ENCODE measurements at places on chromosomes 6 and 20. TPM values are rescaled to one million over a fixed set of nuclear protein-coding genes. Genes with fewer than 3 reads are reported as not detected.

DNA sequence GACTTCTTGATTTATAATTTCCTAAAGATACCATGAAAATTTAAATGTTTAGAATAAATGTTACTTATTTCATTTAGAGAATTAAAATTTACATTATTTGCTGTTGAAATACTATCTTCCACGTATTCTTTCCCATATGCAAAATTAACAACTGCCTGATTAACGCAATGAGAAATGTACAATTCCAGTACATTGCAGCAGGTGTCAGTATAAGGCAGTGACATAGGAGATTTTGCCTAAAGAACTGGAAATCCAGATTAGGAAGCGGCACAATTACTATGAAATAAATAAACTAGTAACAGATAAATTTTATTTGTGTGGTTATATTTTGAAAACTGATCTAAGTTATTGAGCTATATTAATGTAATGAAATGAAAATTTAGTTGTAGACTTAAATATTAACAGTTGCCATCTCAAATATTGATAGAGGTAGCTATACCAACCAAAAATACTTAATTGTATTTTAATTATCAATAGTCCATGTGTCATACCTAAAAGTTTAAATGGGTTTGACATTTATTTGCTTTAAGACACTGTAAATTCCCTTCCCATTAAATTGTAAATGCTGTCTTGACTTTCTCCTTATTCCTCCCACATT lies 300.2 kb downstream of the UTRN start:
- H3K36me3 ChIP-seq: peaks cover 17% of the 10 kb centered on the region
- peaks cover 6% of the 10 kb centered on the region for H3K4me1 ChIP-seq
- H3K27ac ChIP-seq: no peak overlapping the region
- DNase-seq: no peak

DNA sequence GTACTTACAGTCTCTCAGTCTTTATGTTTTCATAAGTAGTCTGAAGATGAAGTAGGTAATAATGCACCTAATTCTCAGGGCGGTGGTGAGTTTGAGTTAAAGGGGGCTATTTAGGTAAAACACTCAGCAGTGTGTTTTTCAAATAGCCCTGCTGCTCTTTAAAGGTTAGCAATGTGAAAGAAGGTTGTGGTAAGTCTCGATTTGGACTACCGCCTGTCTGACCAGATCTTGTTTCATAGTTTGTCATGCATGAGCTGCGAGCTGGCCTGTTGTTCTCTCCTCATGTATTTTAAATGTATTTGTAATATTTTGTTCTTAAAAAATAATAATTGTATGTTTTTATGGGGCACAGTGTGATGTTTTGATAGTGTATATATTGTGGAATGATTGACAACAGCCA lies 340.2 kb downstream of the DHX35 start:
- no peak for DNase-seq
- no peak overlapping the region for H3K4me3 ChIP-seq
- no peaks in the 10 kb centered on the region for H3K27me3 ChIP-seq
- H3K36me3 ChIP-seq: no peaks in the 10 kb centered on the region

DNA sequence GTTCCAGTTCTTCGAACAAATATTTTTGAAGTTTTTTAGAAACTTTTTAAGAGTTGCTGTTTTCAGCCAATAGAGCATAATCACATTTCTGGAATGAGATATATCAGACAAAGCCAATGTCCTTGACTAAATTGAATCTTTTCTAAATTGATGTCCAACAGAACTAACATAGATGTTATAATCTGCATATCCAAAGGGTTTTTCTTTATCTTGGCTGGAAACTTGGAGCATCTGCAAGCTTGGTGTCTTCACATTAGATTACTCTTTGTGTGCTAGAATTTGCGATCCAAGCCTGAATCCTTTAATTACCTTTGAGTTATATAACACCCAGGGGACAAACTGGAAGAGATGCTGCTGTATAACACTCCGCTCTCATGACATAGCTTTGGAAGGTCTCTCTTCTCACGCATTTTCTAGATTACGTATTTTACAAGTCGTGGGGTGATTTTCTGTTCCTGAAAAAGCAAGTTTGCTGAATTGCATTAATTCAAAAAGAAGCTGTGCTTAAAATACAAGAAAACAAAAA lies 64.4 kb upstream of the FUCA2 start:
- no peaks in the 10 kb centered on the region for H3K27me3 ChIP-seq
- no peak overlapping the region for H3K4me3 ChIP-seq
- DNase-seq: no peak
- H3K36me3 ChIP-seq: no peaks in the 10 kb centered on the region
- H3K27ac ChIP-seq: no peak overlapping the region

- H3K27me3 ChIP-seq: no peaks in the 10 kb centered on the region
- peaks cover 24% of the 10 kb centered on the region for H3K4me1 ChIP-seq
- H3K27ac ChIP-seq: peak overlapping the region; percentile 35
- H3K4me3 ChIP-seq: no peak overlapping the region
- H3K36me3 ChIP-seq: no peaks in the 10 kb centered on the region
- peak; percentile 54 for DNase-seq
These were observed 117.0 kb downstream of the ERMARD start for GRCh38 chr6:169868458-169868857.

GRCh38 chr6:118103381-118104146 lies 196.5 kb downstream of the SLC35F1 start:
- H3K36me3 ChIP-seq: no peaks in the 10 kb centered on the region
- H3K27me3 ChIP-seq: peaks cover 2% of the 10 kb centered on the region
- H3K4me3 ChIP-seq: no peak overlapping the region
- no peak for DNase-seq
- H3K27ac ChIP-seq: no peak overlapping the region

- H3K4me1 ChIP-seq: peaks cover 8% of the 10 kb centered on the region
- no peak overlapping the region for H3K4me3 ChIP-seq
- H3K27me3 ChIP-seq: no peaks in the 10 kb centered on the region
- DNase-seq: no peak
- H3K36me3 ChIP-seq: peaks cover 55% of the 10 kb centered on the region
These were observed 131.8 kb downstream of the SLC23A2 start for GRCh38 chr20:4869290-4870193.

DNA sequence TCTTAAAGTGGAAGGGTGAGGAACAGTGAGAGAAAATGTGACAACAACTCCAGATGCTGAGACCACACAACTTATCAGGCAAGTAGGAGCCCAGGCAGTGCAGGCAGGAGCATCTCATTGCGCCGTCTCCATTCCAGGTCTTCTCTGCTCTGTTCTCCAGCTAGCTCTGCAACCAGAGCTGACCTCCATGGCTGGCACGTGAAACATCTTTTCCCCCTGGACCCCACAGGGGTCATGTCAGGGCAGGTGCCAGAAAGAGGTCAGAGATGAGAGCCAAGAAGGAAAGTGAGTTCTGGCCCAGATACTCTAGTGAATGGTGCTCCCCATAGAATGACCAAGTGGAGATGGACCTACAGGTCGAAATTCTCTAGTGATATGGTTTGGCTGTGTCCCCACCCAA lies 281.4 kb downstream of the SMOC2 start:
- DNase-seq: no peak
- H3K4me3 ChIP-seq: no peak overlapping the region
- H3K27me3 ChIP-seq: no peaks in the 10 kb centered on the region
- no peaks in the 10 kb centered on the region for H3K4me1 ChIP-seq

DNA sequence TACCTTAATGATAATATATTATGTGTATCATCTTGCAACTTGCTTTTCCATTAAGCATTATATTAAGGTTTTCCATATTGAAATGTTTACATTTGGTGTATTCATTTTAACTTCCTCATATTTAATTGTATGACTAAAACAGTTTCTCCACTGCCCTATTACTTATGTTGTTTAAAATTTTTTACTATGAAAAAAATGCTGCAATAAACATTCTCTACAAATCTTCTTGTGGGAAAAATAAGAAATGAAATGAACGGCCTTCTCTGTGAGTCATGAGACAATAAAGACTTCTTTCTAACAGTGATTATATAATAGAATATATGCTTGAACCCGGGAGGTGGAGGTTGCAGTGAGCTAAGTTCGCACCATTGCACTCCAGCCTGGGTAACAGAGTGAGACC lies 25.5 kb downstream of the FASTKD5 start:
- H3K27ac ChIP-seq: no peak overlapping the region
- H3K4me3 ChIP-seq: no peak overlapping the region
- no peaks in the 10 kb centered on the region for H3K4me1 ChIP-seq
- DNase-seq: no peak
- H3K27me3 ChIP-seq: no peaks in the 10 kb centered on the region

GRCh38 chr6:158784505-158784904 lies 34.7 kb downstream of the EZR start:
- no peak overlapping the region for H3K27ac ChIP-seq
- no peak overlapping the region for H3K4me3 ChIP-seq
- H3K36me3 ChIP-seq: peaks cover 90% of the 10 kb centered on the region
- no peaks in the 10 kb centered on the region for H3K27me3 ChIP-seq
- no peak for DNase-seq
- H3K4me1 ChIP-seq: peaks cover 24% of the 10 kb centered on the region

DNA sequence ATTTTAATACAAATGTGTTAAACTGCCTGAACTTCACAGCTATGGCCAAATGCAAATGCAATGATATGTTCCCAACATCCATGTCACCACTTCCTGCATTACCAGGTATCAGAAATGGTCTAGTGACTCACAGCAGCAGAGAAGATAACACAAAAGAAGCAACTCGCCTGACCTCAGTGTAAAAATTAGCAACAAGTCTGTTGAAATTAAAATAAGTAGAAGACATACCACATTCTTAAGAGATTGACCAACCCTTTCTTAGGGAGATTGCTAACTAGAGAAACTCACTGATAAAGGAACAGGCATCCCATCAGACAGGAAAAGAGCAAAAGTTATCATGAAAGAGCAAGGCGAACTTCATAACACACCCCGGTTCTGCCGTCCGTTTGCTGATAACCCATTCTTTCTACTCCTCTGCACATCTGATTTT lies 45.1 kb downstream of the RNASET2 start:
- no peak overlapping the region for H3K27ac ChIP-seq
- H3K4me3 ChIP-seq: no peak overlapping the region
- H3K36me3 ChIP-seq: no peaks in the 10 kb centered on the region
- peaks cover 4% of the 10 kb centered on the region for H3K4me1 ChIP-seq
- no peaks in the 10 kb centered on the region for H3K27me3 ChIP-seq

DNA sequence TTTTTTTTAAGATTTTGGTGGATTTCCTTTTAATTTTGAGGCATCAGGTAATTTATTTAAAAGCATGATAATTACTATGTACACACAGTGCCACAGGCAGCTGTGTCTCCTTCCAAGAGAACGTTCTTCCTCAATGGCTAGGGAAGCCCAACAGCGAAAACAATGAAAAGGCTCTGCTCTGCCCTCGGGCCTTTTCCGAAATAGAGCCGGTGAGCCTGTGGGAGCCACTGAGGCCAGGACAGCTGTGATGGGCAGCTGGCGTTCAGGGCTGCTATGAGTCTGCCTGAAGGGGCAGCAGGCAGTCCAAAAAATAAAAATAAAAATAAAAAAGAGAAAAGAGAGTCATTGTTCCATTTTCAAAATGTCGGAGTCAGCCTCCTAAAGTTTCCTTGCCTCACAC lies 443.8 kb downstream of the KIF16B start:
- no peak overlapping the region for H3K27ac ChIP-seq
- H3K27me3 ChIP-seq: no peaks in the 10 kb centered on the region

- peaks cover 9% of the 10 kb centered on the region for H3K4me1 ChIP-seq
- H3K27me3 ChIP-seq: no peaks in the 10 kb centered on the region
- peak overlapping the region; percentile 99 for H3K4me3 ChIP-seq
- DNase-seq: peak; percentile 37
- peak overlapping the region; percentile 85 for H3K27ac ChIP-seq
- H3K36me3 ChIP-seq: no peaks in the 10 kb centered on the region
These were observed 112.8 kb downstream of the HFE start for GRCh38 chr6:26199773-26200764.

GRCh38 chr6:16846399-16846778 lies 85.1 kb upstream of the ATXN1 start:
- no peak overlapping the region for H3K27ac ChIP-seq
- H3K36me3 ChIP-seq: no peaks in the 10 kb centered on the region
- DNase-seq: no peak
- H3K27me3 ChIP-seq: no peaks in the 10 kb centered on the region

- no peak for DNase-seq
- no peaks in the 10 kb centered on the region for H3K27me3 ChIP-seq
- no peak overlapping the region for H3K4me3 ChIP-seq
- no peaks in the 10 kb centered on the region for H3K36me3 ChIP-seq
- no peaks in the 10 kb centered on the region for H3K4me1 ChIP-seq
These were observed 534.2 kb upstream of the GJE1 start for GRCh38 chr6:141598487-141598886.

GRCh38 chr6:97819710-97820109 lies 536.7 kb upstream of the MMS22L start:
- H3K4me1 ChIP-seq: no peaks in the 10 kb centered on the region
- H3K4me3 ChIP-seq: no peak overlapping the region
- H3K27ac ChIP-seq: no peak overlapping the region
- no peaks in the 10 kb centered on the region for H3K36me3 ChIP-seq
- H3K27me3 ChIP-seq: no peaks in the 10 kb centered on the region
- DNase-seq: no peak

GRCh38 chr20:44019638-44020335 lies 105.1 kb downstream of the TOX2 start:
- peaks cover 37% of the 10 kb centered on the region for H3K4me1 ChIP-seq
- no peak overlapping the region for H3K27ac ChIP-seq
- peak overlapping the region; percentile 42 for H3K4me3 ChIP-seq

- H3K27ac ChIP-seq: peak overlapping the region; percentile 54
- H3K4me3 ChIP-seq: no peak overlapping the region
- H3K36me3 ChIP-seq: peaks cover 13% of the 10 kb centered on the region
- no peak for DNase-seq
- H3K27me3 ChIP-seq: no peaks in the 10 kb centered on the region
- H3K4me1 ChIP-seq: peaks cover 39% of the 10 kb centered on the region
These were observed 42.3 kb downstream of the CHMP4B start for GRCh38 chr20:33853507-33853813.

GRCh38 chr6:12478921-12479320 lies 188.8 kb downstream of the EDN1 start:
- H3K27ac ChIP-seq: no peak overlapping the region
- no peaks in the 10 kb centered on the region for H3K4me1 ChIP-seq
- no peak for DNase-seq
- no peaks in the 10 kb centered on the region for H3K27me3 ChIP-seq
- H3K4me3 ChIP-seq: no peak overlapping the region
- no peaks in the 10 kb centered on the region for H3K36me3 ChIP-seq

GRCh38 chr6:26026833-26027490 lies 60.3 kb upstream of the HFE start:
- peaks cover 27% of the 10 kb centered on the region for H3K4me1 ChIP-seq
- H3K27ac ChIP-seq: peak overlapping the region; percentile 93
- no peaks in the 10 kb centered on the region for H3K27me3 ChIP-seq
- no peaks in the 10 kb centered on the region for H3K36me3 ChIP-seq
- peak; percentile 93 for DNase-seq

DNA sequence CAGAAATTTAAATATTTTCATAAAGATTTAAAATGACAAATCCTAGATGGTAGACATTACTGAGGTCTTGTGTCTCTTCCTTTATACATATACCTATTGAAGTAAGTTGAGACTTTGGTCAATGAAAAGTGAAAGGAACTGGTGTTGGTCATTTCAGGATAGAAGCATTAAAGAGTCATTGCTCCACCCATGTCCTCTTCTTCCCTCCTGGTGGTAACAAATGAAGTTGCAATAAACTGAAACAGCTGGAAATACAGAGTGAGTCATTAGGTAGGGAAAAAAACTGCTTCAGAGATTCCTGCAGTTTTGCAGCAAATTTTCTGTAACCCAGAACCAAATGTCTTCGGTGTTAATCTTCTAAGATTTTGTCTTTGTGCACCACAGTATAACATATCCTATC lies 448.0 kb downstream of the EYS start:
- no peak overlapping the region for H3K4me3 ChIP-seq
- H3K36me3 ChIP-seq: no peaks in the 10 kb centered on the region
- no peaks in the 10 kb centered on the region for H3K4me1 ChIP-seq
- no peak overlapping the region for H3K27ac ChIP-seq

Gene CRISP2
- not detected for total RNA-seq

Gene VWA7
- 2.1 TPM for total RNA-seq

Gene RBM24
- total RNA-seq: not detected

Gene CLDN20
- not detected for total RNA-seq

Gene NFYA
- total RNA-seq: 40.7 TPM

Gene CDSN
- not detected for total RNA-seq

Gene SRF
- total RNA-seq: 19.6 TPM

Gene ZFP57
- total RNA-seq: 1.0 TPM

Gene IP6K3
- total RNA-seq: not detected

Gene TSBP1
- not detected for total RNA-seq

Data from T-cell (primary cell).